ENCODE measurements at places on chromosomes 4 and X. TPM values are rescaled to one million over a fixed set of nuclear protein-coding genes. Genes with fewer than 3 reads are reported as not detected.

The FHIP1A gene
- 0.14 TPM for total RNA-seq

The GAGE12H gene
- total RNA-seq: not detected

The MTCP1 gene
- 1.9 TPM for total RNA-seq

The SLC9B1 gene
- 0.14 TPM for total RNA-seq

The IGSF1 gene
- total RNA-seq: 0.29 TPM
